Pons (tissue), 1 donor: ENCODE measurements at places on chromosomes 3 and 15.
A peak's percentile ranks its signal among the peaks of the same experiment; 100 is the strongest.

GRCh38 chr15:32879980-32880379, 162.2 kb downstream of the GREM1 start:
- DNase-seq: no peak

DNA sequence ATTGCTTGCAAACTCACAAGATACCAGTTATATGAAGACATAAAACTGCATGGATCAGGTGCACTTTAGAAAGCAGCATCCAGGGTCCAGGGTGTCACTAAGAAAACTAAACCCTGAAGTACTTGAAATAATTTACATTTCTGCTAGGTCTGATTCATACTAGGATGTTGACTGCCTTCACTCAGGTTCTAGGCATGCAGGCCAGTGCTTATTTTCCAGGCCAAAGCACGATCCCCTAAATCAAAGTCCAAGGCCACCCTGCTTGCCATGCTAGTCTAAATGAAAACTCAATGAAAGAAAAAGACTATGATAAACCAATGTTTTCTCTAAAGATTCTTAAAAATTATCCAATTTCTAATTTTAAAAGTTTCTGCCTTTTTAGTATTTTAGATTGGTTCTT, 49.4 kb downstream of the GREM1 start:
- DNase-seq: no peak

- no peak for DNase-seq
Observed at GRCh38 chr3:34109021-34109420, 310.6 kb downstream of the PDCD6IP start.

DNA sequence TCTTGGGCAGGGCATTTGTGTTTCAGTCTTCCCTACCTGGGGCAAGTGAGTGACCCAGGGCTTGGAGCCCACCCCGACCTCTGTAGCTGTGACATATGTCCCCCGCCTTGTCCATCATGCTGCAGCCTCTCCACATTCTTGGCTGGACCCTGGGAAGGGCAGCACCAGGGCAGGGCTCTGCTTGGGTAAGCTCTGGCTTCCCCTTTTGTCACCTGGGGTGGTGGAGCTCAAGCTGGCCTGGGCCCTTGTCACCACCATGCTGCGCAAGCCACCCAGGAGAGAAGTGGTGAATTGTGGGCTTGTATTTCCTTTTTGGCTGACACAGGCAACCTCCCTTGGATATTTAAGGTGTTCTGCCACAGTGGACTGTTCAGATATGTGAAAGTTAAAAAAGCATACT, 29.3 kb downstream of the SPSB4 start:
- no peak for DNase-seq

DNA sequence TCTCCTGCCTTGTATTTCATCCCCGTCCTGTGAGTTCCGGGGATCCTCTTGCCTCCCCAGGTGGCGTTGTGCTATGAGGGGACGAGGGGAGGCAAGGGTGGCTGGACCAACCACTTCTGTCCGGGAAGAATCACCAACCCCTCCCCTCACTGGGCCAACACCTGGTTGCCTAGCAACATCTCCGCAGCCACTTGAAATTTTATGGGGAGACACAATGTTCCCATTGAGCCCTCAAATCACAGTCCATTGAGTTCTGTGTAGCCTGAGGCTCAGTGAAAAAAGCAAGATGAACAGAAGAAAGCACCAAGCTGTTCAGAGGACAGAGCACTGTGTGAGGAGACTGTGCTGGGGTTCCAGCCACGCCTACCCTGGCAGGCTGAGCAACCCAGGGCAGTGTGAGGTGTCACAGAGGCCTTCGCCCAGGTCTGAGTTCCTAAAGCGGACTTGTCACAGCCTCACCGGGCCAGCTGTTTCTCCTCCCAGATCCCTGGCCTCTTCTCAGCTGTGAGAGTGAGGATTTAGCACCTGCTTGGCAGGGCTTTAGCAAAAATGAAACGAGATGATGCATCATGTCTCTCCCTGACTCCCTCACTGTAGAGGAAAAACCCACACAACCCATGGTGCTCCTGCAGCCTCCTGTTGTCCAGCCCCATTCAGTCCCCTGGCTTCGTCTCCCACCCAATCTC, 76.8 kb downstream of the ATP2B2 start:
- no peak for DNase-seq

- DNase-seq: no peak
Observed at GRCh38 chr3:66717806-66718205, 217.0 kb upstream of the LRIG1 start.

DNA sequence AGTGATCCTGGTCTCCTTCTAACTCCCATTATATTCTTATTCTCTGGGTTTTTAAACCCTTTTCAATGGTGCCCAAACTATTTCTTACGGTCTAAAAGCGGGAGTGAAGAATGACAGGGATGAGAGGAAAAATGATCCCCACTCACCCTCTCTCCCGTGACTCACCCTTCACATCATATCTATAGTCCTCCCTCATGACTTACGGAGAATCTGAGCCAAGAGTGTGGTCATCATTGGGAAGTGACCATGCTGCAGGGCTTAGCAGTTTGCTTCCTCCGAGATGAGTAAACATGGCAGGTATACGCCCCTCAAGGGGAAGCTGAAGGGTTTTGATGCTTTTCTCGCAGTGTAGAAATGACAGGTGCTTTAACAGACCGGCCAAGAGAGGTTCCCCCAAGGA, 274.0 kb downstream of the RYR3 start:
- DNase-seq: no peak

GRCh38 chr3:156149876-156150275, 29.5 kb downstream of the KCNAB1 start:
- DNase-seq: peak; percentile 30

- DNase-seq: no peak
Observed at GRCh38 chr15:95405447-95405846, 925.1 kb upstream of the NR2F2 start.

DNA sequence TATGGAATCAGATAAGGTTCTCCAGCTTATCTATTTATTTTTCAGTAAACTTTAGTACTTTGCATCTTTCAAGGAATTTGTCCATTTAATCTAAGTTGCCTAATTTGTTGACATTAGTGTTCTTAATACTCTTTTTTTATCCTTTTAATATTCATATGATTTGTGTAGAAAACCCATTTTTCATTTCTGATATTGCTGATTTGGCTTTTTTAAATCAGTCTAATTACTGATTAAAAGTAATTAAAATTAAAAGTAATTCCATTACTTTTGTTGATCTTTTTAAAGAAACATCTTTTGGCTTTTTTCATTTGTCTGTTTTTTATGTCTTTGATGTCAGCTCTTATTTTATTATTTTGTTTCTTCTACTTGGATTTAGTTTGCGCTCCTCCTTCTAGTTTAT, 101.2 kb downstream of the CGGBP1 start:
- no peak for DNase-seq

DNA sequence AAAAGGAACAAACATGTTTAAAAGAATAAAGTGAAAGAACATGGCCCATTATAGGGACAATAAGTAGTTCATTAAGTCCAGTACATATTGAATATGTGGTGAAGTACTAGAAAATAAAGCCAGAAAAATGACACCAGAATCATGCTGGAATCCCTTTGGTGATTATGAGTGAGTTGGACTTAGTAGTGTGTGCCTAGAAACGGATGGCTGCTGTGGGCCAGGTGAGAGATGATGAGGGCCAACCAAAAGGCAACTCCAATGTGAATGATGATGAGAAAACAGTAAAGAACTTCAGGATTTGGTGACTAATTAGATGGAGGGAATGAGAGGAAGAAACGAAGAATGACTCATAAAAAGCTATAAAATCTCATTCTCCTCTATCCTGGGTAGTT, 3.3 kb downstream of the CRYGS start:
- no peak for DNase-seq

- no peak for DNase-seq
Observed at GRCh38 chr3:194301730-194302129, 49.4 kb downstream of the CPN2 start.

GRCh38 chr3:72100601-72101187, 315.7 kb upstream of the PROK2 start:
- peak; percentile 85 for DNase-seq

- DNase-seq: no peak
Observed at GRCh38 chr3:58899953-58900298, 149.9 kb downstream of the CFAP20DC start.

DNA sequence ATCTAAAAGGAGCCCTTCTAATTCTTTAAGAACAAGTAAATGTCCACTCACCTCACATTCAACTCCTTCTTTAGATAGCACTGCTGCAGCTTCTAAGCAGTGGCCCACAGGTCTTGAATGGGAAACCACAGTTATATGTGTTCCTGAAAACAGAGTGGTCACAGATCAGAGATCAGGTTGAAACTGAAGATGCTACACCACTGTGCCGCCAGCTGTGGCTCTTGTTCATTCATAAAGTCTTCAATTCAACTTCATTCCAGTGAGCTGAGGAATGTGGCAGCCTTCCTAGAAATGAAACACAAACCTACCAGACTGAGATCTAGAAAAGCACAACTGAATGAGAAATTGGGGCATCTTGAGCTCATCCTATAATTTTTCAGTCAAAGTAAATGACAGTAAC, 4.0 kb downstream of the PDHB start:
- no peak for DNase-seq

DNA sequence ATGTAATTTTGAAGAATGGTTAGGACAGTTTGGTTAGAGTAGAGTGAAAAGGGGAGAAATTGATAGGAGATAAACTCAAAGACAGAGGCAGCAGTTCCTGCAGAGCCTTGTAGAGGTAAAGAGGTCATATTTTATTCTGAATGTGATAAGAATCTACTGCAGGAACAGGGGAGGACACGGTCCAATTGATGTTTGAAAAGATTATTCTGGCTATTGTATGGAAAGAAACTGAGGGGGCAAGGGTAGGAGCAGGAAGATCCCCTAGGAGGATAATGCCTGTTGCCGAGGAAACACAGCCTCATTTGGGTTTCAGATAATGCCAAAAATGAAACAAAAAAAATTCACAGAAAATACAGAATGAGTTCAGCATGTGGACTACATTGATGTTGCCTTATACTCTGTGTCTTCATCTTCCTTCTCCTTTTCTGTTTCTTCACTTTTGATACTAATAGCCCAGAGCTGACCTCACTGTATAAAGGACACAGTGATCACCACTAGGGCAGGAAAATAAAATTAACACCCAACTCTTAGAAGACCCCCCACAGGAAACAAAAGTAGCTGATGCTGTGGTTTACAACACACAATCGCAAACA, 454.6 kb upstream of the UBE2E2 start:
- DNase-seq: no peak

DNA sequence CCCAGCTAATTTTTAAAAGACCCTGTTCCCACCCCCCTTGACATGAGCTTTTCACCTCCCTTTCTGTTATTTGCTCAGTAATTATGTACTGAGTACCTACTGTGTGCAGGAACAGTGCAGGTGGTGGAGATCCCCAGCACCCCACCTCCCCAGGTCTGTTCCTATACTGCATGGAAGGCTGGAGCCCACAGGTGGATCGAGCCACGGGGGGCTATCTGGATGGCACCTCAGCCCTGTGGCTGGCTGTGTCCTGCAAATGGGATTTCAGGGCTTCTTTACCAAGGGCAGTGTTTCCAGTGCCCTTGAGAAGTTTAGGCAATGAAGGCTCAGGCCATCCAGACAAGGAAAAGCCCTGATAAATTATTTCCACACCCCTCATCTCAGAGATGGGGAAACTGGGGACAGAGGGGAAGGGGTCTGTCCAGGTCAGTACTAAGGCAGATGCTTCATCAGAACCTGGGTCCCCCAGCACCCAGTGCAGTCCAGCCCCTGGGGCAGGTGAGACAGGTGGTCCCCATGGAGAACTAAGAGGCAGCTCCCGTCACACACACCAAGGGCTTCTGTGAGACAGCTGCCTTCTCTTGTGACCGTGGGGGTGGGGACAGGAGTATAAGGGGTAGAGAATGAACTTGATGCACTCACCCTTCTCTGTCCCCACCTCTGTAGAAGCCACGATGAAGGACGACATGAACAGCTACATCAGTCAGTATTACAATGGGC, 109.6 kb downstream of the ETFA start:
- no peak for DNase-seq

GRCh38 chr3:153652076-153652475, 469.1 kb upstream of the ARHGEF26 start:
- no peak for DNase-seq

DNA sequence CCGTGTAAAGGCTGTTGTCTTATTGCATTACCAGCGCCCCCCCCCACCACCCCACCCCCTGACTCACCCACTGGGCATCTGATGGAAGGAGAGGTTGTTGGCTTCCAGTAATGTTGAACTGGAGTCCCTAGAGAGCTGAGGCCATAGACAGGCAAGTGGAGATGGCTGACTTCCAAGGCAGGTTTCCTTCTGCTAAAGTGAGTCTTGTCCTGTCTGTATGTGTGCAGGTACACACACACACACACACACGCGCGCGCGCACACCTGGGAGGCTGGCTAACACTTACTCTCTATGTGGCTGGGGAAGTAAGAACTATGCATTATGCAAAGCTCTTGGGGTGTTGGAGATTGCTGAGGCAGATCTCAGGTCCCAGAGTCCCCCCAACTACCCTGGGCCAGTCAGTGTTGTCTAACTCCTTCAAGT, 1.6 kb upstream of the KY start:
- DNase-seq: no peak

GRCh38 chr3:6825524-6825923, 35.4 kb upstream of the GRM7 start:
- DNase-seq: peak; percentile 5

- peak; percentile 53 for DNase-seq
Observed at GRCh38 chr3:195556390-195556789, 13.3 kb upstream of the PPP1R2 start.
